Activated CD4-positive, alpha-beta T cell treated with anti-CD3 and anti-CD28 coated beads for 24 hours (primary cell): ENCODE measurements at places on chromosomes 12 and 14.
A peak's percentile ranks its signal among the peaks of the same experiment; 100 is the strongest.

- DNase-seq, result no peak
These were observed 200.6 kb upstream of the STXBP6 start for GRCh38 chr14:25250516-25250915.

DNA sequence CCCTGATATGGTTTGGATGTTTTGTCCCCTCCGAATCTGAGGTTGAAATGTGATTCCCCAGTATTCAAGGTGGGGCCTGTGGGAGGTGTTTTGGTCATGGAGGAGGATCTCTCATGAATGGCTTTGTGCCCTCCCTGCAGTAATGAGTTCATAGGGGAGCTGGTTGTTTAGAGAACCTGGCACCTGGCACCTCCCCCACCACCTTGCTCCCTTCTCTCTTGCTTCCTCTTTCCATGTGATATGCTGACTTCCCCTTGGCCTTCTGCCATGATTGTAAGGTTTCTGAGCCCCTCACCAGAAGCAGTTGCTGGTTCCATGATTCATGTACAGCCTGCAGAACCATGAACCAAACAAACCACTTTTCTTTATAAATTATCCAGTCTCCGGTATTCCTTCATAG lies 32.6 kb downstream of the CD163L1 start:
- DNase-seq, result no peak

GRCh38 chr12:26361964-26362363 lies 166.6 kb downstream of the SSPN start:
- no peak for DNase-seq

DNA sequence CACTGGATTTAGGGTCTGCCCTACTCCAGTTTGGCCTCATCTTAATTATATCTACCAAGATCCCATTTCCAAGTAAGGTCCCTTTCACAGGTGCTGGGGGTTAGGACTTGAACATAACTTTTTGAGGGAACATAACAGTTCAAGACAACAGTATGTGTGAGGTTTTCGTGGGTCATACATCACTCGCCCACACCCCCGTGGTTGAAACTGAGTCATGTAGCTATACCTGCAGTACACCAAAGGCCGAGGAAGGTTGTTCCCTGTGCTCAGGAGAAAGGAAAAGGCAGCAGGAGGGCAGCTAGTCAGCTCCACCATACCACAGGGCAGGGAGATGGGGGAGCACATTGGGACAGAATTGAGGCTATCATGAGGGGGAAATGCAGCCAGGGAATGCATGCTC lies 167.0 kb downstream of the PPM1H start:
- no peak for DNase-seq

GRCh38 chr12:81092053-81092452 lies 14.2 kb downstream of the ACSS3 start:
- DNase-seq, result no peak

- no peak for DNase-seq
These were observed 5.4 kb downstream of the RPS6KL1 start for GRCh38 chr14:74917646-74918081.

DNA sequence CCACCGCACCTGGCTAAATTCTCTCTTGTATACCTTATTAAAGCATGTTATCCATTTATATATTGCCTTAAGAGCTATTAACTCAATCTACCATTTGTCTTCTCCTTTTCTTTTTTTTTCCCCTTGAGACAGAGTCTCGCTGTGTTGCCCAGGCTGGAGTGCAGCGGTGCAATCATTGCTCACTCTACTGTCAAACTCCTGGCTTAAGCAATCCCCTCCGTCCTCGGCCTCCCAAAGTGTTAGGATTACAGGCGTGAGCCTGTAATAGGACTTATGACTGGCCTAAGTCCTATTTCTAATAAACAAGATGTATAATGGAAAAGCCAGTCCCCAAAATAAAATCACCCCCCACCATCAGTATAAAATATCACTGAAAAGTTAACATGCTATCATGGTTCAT lies 14.4 kb downstream of the SNX6 start:
- no peak for DNase-seq

GRCh38 chr12:64186789-64187188 lies 35.3 kb downstream of the KICS2 start:
- no peak for DNase-seq

DNA sequence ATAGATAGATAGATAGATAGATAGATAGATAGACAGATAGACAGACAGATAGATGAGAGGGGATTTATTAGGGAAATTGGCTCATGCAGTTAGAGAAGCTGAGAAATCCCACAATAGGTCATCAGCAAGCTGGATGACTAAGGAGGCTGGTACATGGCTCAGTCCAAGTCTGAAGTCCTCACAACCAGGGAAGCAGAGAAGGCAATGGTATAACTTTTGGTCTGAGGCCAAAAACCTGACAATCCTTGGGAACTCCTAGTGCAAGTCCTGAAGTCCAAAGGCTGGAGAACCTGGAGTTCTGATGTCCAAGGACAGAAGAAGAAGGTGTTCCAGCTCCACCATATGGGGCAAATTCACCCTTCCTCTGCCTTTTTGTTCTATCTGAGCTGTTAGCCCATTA lies 517.6 kb upstream of the ATP2B1 start:
- no peak for DNase-seq

GRCh38 chr14:77007183-77007974 lies 21.1 kb downstream of the IRF2BPL start:
- no peak for DNase-seq

DNA sequence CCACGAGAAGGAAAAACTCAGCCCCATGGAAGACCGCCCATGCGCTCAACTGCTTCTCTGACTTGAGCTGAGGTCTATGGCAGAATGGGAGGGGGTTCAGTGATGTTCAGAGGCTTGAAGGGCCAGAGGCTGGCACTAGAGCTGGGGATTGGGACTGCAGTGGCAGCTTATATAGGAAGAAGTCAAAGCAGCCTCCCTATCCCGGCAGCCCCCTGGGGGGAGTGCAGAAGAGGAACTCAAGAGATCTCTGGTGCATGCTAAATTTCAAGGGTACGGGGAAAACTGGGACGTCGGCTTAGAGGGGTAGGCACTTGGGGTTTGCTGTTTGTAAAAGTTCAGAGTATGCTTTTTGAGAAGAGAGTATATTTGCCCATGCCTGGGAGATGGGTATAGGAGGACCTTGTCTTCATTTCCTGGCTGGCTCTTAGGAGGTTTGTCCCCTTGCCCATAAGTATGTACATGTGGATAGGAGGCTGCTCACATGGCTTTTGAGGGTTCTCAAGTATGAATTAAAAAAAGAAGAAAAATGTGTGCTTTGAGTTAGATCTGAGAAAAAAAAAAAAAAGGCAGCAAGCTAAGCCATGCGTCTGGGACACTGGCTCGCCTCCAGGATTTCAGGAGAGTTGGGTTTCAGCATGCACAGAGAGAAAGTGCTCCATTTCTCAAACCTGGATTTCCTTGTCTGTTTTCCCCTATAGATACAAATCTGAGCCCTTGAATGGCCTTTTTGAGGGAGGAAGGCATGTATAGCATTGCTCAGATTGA lies 3.2 kb upstream of the MEG3 start:
- no peak for DNase-seq

GRCh38 chr12:53825246-53826081 lies 73.7 kb upstream of the CISTR start:
- no peak for DNase-seq

DNA sequence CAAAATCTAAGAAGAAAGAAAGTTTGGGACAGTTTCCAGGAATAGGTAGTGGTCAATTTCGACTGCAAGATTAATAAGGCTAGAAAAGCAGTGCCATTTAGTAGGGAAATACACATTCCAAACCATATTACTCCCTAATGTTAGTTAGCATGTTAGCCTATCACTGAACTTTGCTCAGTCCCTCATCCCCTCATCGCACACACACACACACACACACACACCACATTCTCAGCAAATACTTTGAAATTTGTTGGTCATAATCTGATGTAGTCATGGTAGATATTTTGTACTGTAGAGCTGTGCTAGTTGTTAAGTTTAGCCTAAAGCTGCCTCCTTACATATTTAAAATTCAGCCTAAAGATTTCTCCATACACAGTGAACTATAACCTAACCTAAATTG lies 64.0 kb downstream of the MYF5 start:
- no peak for DNase-seq

- DNase-seq, result no peak
These were observed 462.3 kb upstream of the LRFN5 start for GRCh38 chr14:41144370-41144769.

GRCh38 chr14:60723907-60724618 lies at the start of gene SIX4:
SIX4 (minus strand) TSS chr14:60724351; CDS start chr14:60724074, 277 bp downstream.
- no peak for DNase-seq

GRCh38 chr14:65850429-65851135 lies 438.1 kb downstream of the FUT8 start:
- DNase-seq, result peak; percentile 39

DNA sequence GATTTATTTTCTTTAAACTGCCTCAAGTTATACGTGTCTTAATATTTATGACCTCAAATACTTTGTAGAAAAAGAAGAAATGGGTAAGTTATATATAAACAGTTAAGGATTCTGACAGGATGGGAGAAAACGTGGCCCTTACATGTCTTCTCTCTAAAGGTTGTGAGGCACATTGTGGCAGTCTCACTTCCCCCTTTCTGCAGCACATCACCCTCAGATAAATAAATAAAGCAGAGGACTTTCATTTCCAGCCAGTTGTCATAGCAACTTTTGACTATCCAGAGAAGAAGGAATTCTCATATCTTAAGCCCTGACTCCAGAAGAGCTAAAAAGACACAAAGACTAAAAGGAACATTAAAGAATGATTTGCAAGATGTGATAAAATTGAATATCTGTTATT lies 28.8 kb upstream of the CEP83 start:
- DNase-seq, result no peak

DNA sequence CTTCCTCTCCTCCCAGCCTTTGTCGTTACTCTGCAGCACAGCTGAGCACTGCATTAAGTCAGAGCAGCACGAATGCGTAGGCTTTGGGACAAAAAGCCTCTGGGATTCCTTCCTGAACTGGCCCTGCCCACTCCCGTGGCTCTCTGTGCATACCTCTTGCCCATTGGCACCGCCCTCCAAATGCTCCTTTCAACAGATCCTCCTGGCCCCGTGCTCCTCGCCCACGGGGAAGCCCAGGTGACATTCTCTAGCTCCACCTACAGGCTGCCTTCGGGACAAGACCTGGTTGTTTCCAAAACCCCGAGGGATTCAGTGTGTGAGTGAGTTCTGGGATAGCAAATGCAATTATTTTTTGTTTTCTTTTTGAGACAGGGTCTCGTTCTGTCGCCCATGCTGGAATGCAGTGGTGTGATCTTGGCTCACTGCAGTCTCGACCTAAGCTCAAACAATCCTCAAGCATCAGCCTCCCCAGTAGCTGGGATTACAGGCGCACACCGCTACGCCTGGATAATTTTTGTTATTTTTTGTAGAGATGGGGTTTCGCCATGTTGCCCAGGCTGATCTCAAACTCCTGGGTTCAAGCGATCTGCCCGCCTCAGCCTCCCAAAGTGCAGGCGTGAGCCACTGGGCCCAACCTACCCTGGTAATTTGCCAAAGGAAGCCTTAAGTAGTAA lies 17.9 kb upstream of the TDRD9 start:
- peak; percentile 57 for DNase-seq

GRCh38 chr12:31853520-31853919 lies 105.7 kb upstream of the RESF1 start:
- no peak for DNase-seq

DNA sequence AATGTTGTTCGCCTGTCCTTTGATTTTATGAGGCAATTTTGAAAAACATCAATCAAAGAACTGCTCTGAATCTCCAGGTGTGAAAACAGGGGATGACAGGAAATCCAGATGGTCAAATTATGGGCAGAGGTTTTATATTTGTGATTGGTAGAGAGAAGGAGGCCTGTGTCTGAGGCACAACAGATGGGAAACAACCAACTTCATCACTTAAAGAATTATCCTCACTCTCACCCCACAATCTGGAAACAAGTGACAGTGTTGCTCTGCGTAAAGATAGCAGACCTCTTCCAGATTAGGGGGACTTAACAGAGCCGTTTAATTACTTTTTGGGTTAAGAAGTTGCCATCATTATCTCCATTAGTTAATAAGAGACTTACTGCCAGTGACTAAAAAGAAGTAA lies 64.1 kb upstream of the EGLN3 start:
- DNase-seq, result no peak

DNA sequence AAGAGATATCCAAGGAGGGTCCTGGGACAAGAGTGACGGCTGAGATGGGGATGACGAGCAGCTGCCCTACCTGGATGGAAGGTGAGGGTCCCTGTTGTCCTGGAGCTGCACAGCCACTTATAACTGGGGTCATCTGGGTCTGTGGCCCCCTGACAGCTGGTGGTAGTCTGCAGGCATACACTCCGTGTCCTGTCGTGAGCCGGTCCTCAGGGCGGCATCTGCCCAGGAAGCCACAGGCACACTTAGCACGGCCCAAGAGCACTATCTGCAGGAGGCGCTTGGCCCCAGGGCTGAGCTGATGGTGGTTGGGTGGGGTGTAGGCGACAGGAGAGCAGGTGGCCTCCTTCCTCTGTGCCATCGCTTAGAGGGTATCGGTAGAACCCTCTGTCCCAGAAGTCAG lies 248.1 kb downstream of the CACNA1C start:
- no peak for DNase-seq

- DNase-seq, result no peak
These were observed 43.6 kb downstream of the LIN7A start for GRCh38 chr12:80894179-80894578.

- no peak for DNase-seq
These were observed 2.7 kb upstream of the CLEC6A start for GRCh38 chr12:8453021-8453513.

DNA sequence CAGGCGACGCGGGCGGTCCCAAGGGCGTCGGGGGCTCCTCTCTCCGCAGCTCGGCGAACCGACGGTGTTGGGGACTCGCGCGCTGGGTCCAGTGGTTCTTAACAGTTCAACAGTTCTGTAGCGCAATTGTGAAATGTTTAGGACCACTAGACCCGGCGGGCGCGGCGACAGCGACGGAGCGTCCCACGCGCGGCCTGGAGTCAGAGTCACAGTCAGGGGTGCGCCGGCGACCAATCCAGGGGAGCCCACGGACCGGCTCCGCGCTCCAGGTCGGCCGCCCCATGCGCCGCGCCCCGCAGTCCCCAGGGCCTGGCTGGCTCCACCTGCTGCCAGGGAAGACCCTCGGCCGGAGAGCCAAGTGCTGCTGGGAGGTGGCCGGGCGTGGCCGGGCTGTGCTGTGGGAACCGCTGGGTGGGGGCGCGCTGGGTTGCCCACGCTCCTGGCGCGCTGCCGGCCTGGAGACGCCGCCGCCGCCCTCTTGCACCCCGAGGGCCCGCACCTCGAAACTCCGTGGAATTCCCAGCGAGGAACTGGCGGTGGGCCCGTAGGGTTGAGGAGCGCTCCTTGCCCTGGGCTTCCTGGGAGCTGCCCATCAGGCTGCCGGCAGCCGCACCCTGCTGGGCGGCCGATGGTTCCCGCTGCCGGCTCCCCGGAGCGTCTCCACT lies 20.9 kb upstream of the KIF26A start:
- DNase-seq, result no peak

- no peak for DNase-seq
These were observed 4.7 kb upstream of the HOXC10 start for GRCh38 chr12:53980104-53980801.

GRCh38 chr12:25677232-25677937 lies 124.3 kb upstream of the LMNTD1 start:
- DNase-seq, result no peak
